Activated CD4-positive, alpha-beta memory T cell treated with anti-CD3 and anti-CD28 coated beads, Interleukin-2, amount 10 ng/mL, durations not matched to agents 7 days and 5 days (primary cell): ENCODE measurements at places on chromosomes 11 and 22. TPM values are rescaled to one million over a fixed set of nuclear protein-coding genes. Genes with fewer than 3 reads are reported as not detected.
A peak's percentile ranks its signal among the peaks of the same experiment; 100 is the strongest.

Gene RASD2
- total RNA-seq: not detected

Gene WBP2NL
- 2.3 TPM for total RNA-seq

Gene FZD4
- total RNA-seq: 0.10 TPM

Gene TPBGL
- 0.28 TPM for total RNA-seq

Gene F2
- total RNA-seq: not detected

- H3K36me3 ChIP-seq: peaks cover 27% of the 10 kb centered on the region
- peak; percentile 33 for DNase-seq
- H3K4me1 ChIP-seq: peaks cover 10% of the 10 kb centered on the region
- H3K27ac ChIP-seq: no peak overlapping the region
- no peaks in the 10 kb centered on the region for H3K27me3 ChIP-seq
Measured at GRCh38 chr22:37462983-37463382, 23.2 kb downstream of the MFNG start.

- H3K4me3 ChIP-seq: no peak overlapping the region
- DNase-seq: no peak
- H3K36me3 ChIP-seq: peaks cover 4% of the 10 kb centered on the region
- H3K27me3 ChIP-seq: no peaks in the 10 kb centered on the region
- peak overlapping the region; percentile 31 for H3K27ac ChIP-seq
Measured at GRCh38 chr22:35314161-35314942, 14.7 kb downstream of the TOM1 start.

DNA sequence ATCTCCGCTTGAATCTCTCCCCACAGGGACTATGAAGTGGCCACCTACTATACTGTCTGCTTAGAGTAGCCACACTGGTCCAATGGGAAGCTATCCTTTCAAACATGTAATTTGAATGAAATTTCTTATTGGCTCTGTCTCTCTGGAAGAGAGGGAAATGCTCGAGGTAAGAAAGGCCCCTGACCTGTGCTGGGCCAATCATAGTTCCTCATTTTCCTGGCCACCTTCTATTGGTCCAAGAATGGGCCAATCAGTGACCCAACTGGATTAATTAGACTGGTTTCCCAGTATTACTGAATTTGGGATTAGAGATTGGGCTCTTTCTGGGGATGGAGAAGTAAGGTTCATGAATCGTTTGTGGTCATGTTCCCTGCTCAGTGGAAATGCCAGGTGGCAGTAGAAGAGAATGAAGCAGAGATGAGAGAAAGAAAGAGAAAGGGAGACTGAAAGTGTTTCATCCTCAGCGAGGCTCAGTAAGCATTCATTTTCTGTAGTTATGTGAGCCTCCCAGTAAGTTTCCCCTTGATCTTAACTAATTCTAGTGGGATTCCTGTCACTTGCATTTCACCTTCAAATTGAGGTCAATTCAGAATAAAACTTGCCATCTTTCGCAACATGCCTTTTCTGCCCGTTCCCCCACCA lies 8.4 kb upstream of the MMP20 start:
- H3K4me3 ChIP-seq: no peak overlapping the region
- peaks cover 10% of the 10 kb centered on the region for H3K27me3 ChIP-seq
- H3K4me1 ChIP-seq: no peaks in the 10 kb centered on the region
- DNase-seq: no peak

DNA sequence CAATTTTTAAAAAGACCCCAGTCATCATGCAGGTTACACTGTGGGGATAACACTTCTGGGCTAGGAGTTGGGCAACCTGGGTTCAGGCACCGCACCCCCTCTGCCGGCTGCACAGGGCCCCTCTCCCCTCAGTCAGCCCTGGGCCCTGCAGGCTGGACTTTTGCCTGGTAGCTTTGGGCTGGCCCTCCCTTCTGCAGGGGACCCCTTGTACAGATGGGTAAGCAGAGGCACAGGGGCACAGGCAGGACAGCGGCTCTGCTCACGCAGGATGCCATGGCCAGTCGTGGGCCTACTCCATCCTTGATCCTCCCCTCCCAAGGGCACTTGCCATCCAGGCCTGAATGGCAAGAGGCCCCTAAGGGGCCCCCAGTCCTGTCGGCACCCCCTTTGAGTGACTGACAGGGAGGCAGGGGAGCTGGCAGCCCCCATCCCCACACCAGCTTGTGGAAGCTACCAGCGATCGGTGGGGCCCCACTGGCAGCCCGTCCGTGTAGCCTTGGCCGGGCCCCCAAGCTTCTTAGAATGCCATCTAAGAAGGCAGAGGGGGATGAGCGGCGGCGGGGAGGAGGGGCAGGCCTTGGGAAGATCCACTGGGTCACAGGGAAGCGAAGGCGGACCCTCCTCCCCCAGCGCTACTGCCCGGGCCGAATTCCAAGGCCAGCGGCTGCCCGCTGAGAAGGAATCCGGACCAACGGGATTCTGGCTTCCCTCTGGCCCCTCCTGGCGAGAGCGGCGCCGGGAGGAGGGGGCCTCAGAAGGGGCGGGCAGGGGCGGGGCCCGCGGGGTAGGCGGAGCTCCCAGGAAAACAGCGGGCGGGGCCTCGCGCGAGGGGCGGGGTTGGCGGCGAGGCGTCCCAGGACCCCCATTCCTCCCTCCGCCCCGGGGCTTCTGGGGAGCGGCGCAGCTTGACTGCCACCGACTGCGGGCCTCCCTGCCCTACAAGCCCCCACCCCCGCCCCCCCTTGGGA lies 6.8 kb upstream of the CHKA start:
- DNase-seq: no peak
- peaks cover 16% of the 10 kb centered on the region for H3K27me3 ChIP-seq
- no peaks in the 10 kb centered on the region for H3K4me1 ChIP-seq
- H3K36me3 ChIP-seq: peaks cover 5% of the 10 kb centered on the region

- H3K4me3 ChIP-seq: no peak overlapping the region
- H3K36me3 ChIP-seq: peaks cover 14% of the 10 kb centered on the region
- peaks cover 75% of the 10 kb centered on the region for H3K4me1 ChIP-seq
- no peaks in the 10 kb centered on the region for H3K27me3 ChIP-seq
Measured at GRCh38 chr11:14413307-14414069, 54.5 kb upstream of the RRAS2 start.

DNA sequence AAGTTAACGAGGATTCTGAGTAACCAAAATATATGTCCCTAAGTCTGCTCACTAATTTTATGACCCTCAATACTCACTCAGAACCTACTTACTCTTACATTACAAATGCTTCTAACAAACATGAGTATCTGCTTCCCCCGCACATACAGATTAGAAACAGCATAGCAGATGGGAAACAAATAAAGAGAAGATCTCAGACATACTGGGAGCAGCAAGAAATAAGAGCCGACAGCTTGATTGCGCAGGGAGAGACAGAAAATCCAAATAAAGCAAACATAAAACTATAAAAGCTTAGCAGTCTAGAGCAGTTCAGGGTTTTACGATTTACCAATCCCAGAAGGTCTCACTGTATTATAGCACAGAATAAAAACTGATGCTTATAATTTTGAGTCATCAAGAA lies 89.1 kb upstream of the DBX1 start:
- no peak overlapping the region for H3K4me3 ChIP-seq
- no peak overlapping the region for H3K27ac ChIP-seq
- DNase-seq: no peak
- no peaks in the 10 kb centered on the region for H3K36me3 ChIP-seq

- no peak overlapping the region for H3K27ac ChIP-seq
- DNase-seq: peak; percentile 52
- H3K27me3 ChIP-seq: peaks cover 16% of the 10 kb centered on the region
- H3K4me3 ChIP-seq: no peak overlapping the region
Measured at GRCh38 chr11:77142091-77142975, 14.3 kb downstream of the MYO7A start.

DNA sequence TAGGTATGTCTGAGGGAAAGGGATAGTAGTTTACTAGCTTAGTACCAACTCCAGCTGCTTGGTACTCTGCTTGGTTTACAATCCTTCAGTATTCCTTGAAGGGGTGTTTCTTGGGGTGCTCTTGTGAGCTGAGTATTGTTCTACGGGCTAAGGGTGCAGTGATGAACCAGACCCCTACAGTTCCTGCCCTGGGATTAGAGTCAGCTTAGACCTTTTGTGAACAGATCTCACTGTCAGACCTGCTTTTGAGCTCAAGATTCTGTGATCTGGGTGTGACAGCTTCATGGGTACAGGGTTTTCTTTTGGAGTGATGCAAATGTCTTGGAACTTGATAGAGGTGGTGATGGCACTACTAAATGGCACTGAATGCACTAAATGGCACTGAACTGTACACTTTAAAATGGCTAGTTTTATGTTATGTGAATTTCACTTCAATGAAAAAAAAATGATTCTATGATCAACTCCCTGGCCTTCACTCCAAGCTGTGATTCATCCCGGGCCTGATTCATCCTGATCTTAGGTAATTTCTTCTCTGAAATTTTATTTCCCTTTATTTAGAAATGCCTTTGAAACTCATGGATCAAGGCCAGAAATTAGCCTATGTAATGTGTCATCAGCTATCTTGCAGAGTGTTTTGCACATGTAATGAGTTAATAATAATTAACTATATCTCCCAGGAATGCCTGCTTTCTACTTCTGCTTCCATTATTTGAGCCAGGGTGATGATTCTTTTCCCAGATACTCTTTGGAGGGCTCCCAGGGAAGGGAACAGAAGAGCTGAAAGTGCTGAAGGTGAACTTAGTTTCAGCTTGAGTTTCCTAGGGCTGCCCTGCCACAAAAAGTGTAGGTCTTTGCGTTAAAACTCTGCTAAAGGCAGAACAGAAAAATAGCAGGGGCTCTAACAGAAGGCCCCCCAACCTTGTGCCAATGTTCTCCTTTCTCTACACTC lies 87.9 kb downstream of the NCAM1 start:
- H3K4me3 ChIP-seq: no peak overlapping the region
- no peak for DNase-seq

- peaks cover 22% of the 10 kb centered on the region for H3K4me1 ChIP-seq
- no peak for DNase-seq
- peaks cover 52% of the 10 kb centered on the region for H3K27me3 ChIP-seq
- no peaks in the 10 kb centered on the region for H3K36me3 ChIP-seq
Measured at GRCh38 chr22:39250131-39250530, 5.3 kb upstream of the PDGFB start.

DNA sequence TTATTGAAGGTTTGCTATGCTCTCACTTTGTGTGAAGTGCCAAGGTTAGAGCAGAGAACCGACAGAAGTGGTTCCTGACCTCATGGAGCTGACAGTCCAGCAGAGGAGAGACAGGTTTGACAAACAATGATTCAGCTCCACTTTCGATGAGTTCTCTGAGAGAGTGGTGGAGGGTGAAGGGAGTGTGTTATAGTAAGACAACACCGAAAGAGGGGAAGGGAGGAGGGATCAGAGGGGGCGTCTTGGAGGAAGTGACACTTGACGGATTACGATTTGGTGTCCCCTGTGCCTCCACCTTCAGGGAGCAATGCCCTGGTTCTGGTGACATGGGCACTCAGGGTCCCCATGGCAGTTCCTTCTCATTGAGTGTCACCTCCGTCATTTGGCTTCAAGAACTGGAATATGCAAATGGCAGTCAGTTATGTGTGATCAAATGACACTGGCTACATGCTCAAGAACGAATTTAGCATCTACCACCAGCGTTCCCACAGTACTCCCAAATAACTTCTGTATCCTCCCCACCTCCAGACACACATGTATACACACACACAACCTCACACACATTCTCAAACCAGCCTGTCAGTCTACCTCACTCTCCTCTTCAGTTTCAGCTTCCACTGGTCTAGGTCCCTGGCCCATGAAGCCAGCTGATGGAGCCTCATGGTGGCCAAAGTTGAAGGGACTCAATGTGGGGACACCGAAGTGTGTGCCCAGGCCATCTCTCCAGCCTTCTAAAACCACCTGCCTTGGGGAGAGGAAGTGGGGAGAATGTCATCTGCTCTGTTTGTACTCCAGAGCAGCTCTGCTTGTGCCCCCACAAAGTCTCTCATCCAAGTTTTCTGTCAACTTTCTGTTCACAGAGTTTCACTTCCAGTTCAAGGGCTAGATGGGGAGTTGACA lies 31.4 kb upstream of the NUP160 start:
- H3K27ac ChIP-seq: no peak overlapping the region
- H3K4me1 ChIP-seq: peaks cover 11% of the 10 kb centered on the region
- H3K4me3 ChIP-seq: no peak overlapping the region
- DNase-seq: no peak

- no peak for DNase-seq
- H3K36me3 ChIP-seq: no peaks in the 10 kb centered on the region
- peaks cover 14% of the 10 kb centered on the region for H3K4me1 ChIP-seq
- H3K27ac ChIP-seq: no peak overlapping the region
- peaks cover 7% of the 10 kb centered on the region for H3K27me3 ChIP-seq
- H3K4me3 ChIP-seq: no peak overlapping the region
Measured at GRCh38 chr22:49996119-49996517, 16.4 kb downstream of the IL17REL start.

DNA sequence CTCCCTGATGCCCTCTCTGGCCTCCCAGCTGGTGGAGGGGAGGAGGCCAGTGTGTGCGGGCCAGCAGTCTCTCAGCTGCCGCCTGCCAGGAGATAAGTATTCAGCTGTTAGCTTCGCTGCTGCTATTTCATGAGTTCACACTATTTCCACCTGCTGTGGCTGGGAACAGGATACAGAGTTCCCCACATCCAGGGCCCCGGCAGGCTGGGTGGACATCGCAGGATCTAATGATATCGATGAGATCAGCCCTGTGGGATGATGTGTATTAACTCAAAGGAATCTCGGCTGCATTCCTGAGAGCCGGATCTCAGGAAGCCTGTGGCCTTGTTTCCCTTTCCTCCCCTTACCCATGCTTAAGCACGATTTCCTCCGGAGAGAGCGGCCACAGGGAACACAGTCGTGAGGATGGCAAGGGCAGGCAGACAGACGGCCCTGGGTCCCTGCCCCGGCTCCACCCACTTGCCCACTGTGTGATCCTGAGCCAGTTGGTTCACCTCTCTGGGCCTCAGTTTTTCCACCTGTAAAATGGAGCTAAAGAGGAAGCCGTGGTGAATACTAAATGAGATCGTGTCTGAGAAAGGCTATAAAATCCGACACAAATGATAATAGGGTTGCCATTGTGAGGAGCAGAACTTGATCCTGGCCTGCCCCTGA lies 6.5 kb upstream of the PVALB start:
- no peak for DNase-seq
- peaks cover under 1% of the 10 kb centered on the region for H3K4me1 ChIP-seq
- H3K36me3 ChIP-seq: no peaks in the 10 kb centered on the region
- no peak overlapping the region for H3K27ac ChIP-seq

DNA sequence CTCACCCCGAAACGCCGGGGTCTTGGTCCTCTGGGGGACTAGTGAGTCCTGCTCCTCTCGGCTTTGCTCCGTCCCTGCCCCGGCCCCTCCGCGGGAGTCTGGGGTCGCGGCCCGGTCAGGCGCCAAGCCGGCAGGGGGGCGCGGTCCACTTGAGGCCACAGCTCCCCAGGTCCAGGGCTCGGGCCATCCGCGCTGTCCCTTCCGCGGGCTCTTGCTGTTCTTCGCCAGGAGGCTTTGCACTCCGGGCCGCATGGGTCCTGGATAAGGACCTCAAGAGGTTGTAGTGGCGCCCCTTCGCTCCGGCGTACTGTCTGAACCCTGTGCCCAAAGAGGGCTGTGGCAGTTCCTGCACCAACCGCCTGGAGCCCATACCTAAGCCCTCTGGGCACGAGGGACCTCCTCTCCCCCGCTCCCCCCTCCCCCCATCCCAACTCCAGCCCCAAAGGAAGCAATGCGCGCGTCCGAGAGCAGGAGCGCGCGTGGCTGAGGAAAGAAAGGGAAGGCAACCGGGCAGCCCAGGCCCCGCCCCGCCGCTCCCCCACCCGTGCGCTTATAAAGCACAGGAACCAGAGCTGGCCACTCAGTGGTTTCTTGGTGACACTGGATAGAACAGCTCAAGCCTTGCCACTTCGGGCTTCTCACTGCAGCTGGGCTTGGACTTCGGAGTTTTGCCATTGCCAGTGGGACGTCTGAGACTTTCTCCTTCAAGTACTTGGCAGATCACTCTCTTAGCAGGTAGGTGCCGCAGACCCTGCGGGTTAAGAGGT lies at the start of gene ADM:
ADM (plus strand) TSS at position 579 of the 767 bp plus-strand sequence. CDS start 628 bp downstream, outside the sequence.
- peak; percentile 44 for DNase-seq
- peaks cover 10% of the 10 kb centered on the region for H3K36me3 ChIP-seq
- peak within 1 kb of the TSS; percentile 94 for H3K4me3 ChIP-seq
- H3K27me3 ChIP-seq: peaks cover 76% of the 10 kb centered on the region
- peaks cover 65% of the 10 kb centered on the region for H3K4me1 ChIP-seq
